Endothelial cell of umbilical vein (primary cell): ENCODE measurements at places on chromosomes 12 and 14. TPM values are rescaled to one million over a fixed set of nuclear protein-coding genes. Genes with fewer than 3 reads are reported as not detected.

Gene CLEC1B
- total RNA-seq, result not detected in 2 replicates

Gene ESPL1
- total RNA-seq, result 39.3 and 42.7 TPM in 2 replicates

Gene SELPLG
- 0.62 and 1.2 TPM in 2 replicates for total RNA-seq

Gene CHST11
- total RNA-seq, result 20.9 and 24.2 TPM in 2 replicates

Gene TSPAN11
- total RNA-seq, result 3.9 and 4.5 TPM in 2 replicates

Gene FIGNL2
- 2.4 and 2.5 TPM in 2 replicates for total RNA-seq

Gene PLEKHH1
- total RNA-seq, result 0.35 and 0.71 TPM in 2 replicates

Gene PTCSC3
- not detected in 2 replicates for total RNA-seq

Gene ANG
- 5.7 and 6.2 TPM in 2 replicates for total RNA-seq

Gene DTX3
- 25.9 and 34.5 TPM in 2 replicates for total RNA-seq

Gene FGF23
- total RNA-seq, result not detected in 2 replicates

Gene LUM
- total RNA-seq, result 1.9 TPM in 1 of 2 replicates, not detected in the other

Gene GUCY2C
- not detected in 2 replicates for total RNA-seq

Gene RHOJ
- 177 and 191 TPM in 2 replicates for total RNA-seq

Gene ACAD10
- total RNA-seq, result 14.9 and 16.3 TPM in 2 replicates

Gene LRP1-AS
- not detected in 2 replicates for total RNA-seq

Gene STAB2
- total RNA-seq, result not detected in 2 replicates

Gene GAS2L3
- total RNA-seq, result 39.9 and 47.1 TPM in 2 replicates

Gene CCDC175
- total RNA-seq, result not detected in 2 replicates

Gene CLBA1
- total RNA-seq, result 5.3 and 5.6 TPM in 2 replicates

Gene INSM2
- total RNA-seq, result not detected in 2 replicates

Gene CCDC177
- total RNA-seq, result not detected in 2 replicates

Gene PRIMA1
- not detected in 2 replicates for total RNA-seq

Gene PITPNM2
- total RNA-seq, result 15.9 and 21.4 TPM in 2 replicates

Gene FBLN5
- total RNA-seq, result 27.6 and 44.9 TPM in 2 replicates
